Activated CD8-positive, alpha-beta memory T cell treated with anti-CD3 and anti-CD28 coated beads for 48 hours (primary cell): ENCODE measurements at places on chromosomes 1 and 21.

DNA sequence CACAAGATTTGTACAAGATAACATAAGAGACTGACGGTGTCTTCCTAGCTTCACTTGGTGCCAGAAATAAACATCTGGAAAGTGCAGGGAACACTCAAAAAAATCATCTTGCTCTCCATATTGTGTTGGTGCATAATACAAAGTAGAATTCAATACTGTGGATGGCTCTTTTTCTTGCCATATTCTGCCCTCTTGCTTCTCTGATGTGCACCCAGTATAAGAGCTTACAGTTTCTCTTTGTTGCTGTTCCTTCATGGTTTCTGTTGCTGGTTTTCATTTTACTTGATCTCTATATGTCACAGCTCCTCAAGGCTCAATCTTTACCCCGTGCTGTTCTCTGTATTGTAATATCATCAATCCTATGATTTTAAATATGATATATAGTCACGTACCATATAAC is 528.5 kb upstream of the ZP4 start:
- DNase-seq: no peak

DNA sequence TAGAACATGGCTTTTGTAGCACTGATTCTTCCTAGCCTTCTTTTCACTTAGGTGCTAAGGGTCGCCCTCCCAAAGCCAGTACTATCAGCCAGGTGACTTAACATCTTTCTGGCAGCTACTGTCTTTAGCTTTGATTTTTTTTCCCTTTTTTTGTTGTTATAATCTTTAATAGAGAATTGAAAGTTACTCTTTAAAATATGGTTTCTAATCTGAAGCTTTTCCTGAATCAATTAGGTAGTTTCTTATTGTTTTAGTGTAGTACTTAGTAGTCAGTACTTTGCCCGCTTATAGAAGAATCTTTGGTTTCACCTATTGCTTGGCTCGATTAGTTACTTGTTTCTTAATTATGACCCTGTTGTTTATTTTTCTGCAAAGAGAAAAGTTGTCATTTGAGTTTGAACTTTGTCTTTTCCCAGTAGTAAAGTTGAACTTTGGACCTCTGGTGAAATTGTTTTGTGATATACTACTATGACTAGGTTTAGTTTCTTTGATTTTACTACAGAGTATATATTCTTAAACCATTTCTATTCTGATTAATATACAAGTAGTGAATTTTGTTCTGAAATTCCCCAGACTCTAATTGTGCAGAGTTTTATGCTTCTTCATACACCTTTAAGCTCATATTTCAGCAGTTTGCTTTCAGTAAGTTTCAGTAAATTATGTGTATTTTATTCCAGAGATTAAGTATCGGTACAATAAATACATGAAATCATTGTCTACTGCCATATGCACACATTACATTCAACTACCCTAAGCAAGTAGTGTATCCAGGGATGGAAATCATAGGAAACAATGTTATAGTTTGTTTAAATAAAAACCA is 3.9 kb downstream of the MAGI3 start:
- no peak for DNase-seq

DNA sequence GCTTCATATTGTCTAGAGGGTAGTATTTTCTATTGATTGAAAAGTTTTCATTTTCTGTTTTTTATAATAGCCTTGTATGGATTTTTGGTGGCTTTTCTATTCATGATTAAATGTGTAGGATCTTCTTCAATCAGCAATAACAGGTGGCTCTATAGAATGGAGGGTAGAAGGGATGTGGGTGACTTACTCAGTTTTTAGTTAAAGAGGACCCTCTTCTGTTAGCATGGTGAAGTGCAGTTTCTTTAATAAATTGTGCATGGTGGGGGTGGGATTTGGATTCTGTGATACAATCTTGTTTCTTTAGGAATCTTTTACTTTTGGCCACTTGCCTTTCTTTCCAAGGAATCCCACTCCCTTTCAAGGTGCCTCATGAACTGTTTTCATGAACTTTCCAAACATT is 64.7 kb downstream of the SLC35A3 start:
- DNase-seq: no peak

- no peak for DNase-seq
Observed at GRCh38 chr1:151705753-151706463, 10.7 kb downstream of the CELF3 start.

- no peak for DNase-seq
Observed at GRCh38 chr1:3881193-3881480, 18.9 kb downstream of the C1orf174 start.

DNA sequence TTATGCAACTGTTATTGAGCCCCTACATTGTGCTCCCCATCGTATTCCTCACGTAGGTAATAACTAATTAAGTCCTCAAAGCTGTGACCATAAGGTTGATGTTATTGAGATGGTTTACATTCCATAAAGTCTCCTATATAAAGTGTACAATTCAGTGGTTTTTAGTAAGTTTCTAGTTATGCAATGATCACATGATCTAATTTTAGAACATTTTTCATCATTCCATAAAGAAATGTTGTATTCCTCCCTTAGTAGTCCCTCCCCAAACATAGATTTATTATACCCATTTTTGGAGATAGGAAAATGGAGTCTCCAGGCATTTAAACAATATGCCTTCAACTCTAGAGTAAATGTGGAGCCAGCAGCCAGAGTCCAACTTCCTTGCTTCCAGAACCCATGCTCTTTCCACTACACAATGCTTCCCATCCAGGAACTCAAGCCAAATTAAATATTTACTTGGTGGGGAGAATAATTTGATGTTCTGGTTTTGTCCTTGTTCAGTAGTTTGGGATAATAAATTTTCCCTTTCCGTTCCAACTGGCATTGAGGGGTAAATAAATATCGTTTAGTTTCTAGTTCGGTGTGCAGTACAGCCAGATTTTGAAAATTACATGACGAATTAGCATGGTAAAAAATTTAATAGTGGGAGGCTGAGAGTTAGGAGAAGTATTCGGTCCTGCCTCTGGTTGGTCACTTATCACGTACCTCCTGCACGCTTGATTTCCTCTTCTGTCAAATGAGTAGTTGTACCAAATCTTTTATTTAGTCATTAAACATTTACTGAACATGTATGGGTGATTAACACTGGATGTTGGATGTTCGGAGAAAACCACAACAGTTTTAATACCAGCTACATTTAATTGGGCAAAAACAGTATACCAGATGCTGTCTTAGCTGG is 66.3 kb downstream of the CACHD1 start:
- no peak for DNase-seq

DNA sequence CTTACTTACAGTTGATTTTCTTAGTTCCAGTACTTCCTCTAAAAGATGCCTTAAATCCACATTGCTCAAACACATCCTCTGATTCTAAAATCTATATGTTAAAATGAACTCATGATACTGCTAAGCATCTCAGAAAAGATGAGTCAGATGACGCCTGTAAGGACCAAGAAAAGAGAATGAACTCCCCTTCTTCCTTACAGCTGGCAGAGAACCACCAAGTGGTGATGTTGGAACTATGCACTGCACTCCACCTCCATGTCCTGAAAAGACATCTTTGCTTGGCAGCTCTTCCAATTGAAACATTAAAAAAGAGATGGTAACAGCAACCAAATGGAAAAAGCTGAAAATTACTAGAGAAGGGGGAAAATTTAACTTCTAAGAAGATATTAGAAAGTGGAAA is 648.8 kb downstream of the PTPRC start:
- DNase-seq: no peak

DNA sequence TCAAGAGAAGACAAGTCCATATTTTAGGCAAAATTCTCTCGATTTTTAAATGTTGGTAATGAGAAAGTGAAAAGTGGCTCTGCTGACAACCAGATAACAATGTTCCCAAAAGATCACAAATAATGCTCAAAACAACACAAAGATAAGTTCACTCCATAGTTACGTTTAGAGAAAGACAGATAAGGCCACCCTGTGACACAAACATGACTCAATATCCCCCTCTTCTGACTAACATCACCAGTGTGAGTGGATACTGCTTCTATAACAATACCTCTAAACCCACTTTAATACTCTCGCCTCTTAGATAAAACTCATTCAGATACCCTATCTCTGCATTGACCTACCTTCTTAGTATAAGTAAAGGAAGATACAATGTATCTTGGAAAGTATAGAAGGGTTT is 51.2 kb upstream of the RGS7 start:
- DNase-seq: no peak

GRCh38 chr1:8938232-8938999 is 7.3 kb upstream of the CA6 start:
- DNase-seq: no peak

DNA sequence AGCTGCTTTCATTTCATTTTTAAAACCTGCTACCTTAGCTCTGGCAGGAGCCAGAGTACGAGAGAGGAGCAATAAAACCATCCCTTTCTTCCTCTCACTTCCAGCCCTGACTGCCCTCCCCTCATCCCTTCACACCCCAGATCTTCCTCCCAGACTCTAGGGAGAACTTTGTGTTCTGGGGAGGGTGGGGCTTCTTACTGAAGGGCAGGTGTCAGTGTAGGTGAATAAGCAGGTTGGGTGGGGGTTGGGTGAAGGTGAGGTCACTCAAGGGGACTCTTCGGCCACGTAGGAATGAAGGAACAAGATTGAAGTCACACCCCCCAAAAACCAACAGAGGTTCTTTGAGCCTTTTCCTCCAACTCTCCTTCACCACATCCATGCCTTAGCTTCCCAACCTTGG is 88.9 kb downstream of the CD58 start:
- no peak for DNase-seq

DNA sequence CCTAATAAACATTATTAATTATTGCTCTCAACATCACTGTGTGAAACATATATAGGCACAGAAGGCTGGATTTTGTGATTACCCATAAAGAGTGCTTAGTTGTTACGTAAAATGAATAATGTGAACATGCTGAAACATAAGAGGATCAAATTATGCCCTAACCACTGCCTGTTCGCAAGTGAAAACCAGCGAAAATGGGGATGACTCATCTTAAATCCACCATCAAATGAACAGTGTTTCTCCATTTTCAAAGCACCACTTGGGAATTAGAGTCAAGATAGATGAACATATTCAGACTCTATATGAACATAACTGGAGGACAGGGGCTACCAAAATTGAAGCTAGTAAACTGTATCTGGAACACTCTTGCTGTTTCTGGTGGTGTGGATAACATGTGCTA is 386.2 kb downstream of the HHIPL2 start:
- no peak for DNase-seq

GRCh38 chr1:156690675-156691036 is 13.4 kb upstream of the NES start:
- no peak for DNase-seq

DNA sequence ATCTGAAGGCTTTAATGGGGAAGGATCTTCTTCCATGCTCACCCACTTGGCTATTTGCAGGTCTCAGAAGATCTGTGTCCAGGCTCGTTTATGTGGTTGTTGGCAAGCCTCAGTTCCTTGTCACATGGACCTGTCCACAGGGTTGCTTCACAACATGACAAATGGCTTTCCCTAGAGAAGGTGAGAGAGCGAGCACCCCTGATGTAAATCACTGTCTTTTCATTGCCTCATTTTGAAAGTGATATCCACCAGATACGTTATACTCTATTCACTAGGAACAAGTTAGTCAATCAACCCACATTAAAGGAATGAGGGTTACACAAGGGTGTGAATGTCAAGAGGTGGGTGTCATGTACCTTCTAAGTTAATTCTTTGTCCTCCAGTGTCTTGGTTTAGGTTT is 433.3 kb downstream of the RPS6KC1 start:
- DNase-seq: no peak

GRCh38 chr1:164440232-164440631 is 118.8 kb upstream of the PBX1 start:
- DNase-seq: no peak

GRCh38 chr21:45969921-45970673 is 11.5 kb upstream of the COL6A1 start:
- no peak for DNase-seq

GRCh38 chr1:160264795-160265307 is 2.5 kb upstream of the DCAF8 start:
- DNase-seq: no peak

DNA sequence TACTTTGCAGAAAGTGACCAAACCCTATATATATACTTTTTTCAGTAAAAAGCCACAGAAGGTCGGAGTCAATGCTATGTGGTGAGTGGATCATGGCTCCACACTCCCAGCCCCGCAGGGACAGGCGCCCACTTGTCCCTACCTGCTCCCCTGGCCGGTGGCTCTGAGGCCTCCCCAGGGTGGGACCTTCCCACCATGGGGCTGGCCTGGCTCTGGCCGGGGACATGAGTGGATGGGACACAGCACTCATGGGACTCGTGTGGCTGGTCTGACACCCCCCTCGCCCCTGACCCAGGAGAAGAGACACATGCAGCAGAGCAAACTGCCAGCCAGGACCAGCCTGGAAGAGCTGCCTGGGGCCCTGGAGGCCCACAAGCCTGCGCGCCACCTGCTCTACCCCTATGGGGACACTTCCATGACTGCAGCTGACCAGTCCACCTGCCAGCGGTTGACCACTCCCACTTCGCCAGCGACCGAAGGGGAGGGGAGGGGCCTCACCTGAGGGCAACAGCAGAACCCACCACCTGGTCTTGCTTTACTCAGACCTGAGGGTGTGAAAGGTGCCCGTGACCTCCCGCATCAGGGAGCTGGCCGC is 2.2 kb downstream of the SPATC1L start:
- DNase-seq: no peak

- no peak for DNase-seq
Observed at GRCh38 chr21:22925032-22925431, 1926.8 kb downstream of the NCAM2 start.

DNA sequence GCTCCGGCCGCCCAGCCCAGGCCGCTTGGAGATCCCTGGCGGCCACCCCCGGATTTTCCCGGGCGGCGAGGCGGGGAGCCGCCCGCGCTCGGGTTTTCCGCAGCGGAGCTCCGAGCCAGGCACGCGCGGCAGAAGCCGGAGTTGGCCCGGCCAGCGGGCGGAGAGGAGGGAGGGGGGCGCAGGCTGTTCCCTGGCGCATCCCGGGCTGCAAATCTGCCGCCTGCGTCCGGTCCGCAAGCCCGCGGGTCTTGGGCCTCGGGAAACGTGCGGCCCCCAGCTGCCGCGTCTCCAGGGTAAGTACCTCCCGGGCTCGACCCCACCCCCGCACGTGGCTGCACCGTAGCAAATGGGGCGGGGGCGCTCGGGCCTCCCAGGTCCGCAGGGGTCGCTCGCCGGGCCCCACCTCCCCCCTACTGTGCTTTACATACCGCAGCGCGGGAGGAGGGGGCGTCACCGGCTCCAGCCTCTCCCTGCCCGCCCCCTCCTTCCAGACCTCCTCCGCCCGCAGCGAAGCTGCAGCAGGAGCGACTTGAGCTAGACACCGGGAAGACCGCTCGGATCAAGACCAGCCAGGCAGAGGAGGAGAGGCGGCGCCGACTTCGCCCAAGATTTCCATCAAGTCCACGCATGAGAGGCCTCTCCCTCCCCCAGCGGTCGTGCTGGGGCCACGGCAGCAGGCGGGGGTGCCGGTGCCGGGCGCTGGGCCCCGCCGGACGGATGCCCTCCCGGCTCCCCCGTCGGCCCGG is 1.6 kb downstream of the TMEM200B start:
- DNase-seq: no peak

DNA sequence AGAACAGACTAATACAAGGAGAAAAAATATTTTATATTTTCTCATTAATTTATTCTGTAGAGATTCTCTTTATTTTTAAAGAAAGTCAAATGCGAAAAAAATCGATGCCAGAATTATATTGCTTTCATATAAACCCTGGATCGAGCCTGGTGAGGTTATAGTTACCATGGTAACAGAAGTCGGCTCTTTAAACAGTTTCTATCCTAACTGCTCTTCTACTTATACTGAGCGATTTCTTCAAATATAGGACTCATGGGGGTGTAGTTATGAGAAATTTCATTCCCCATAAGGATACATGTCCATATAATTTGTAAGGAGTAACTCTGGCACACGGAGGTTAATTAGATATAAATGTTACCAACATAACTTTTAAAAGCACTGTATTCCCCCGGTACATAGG is 973.5 kb upstream of the NCAM2 start:
- DNase-seq: no peak

- DNase-seq: no peak
Observed at GRCh38 chr1:196295766-196296165, 312.5 kb downstream of the KCNT2 start.
